ENCODE measurements at places on chromosomes 7 and 10. TPM values are rescaled to one million over a fixed set of nuclear protein-coding genes. Genes with fewer than 3 reads are reported as not detected.

SLIT1 gene
- total RNA-seq: not detected

SMO gene
- 8.0 TPM for total RNA-seq

CRYGN gene
- total RNA-seq: not detected

TIMM23 gene
- 70.1 TPM for total RNA-seq

SRPK2 gene
- 48.2 TPM for total RNA-seq

TMEM176B gene
- not detected for total RNA-seq

ANKRD22 gene
- total RNA-seq: 9.2 TPM

NXPH1 gene
- total RNA-seq: not detected

GPR26 gene
- not detected for total RNA-seq

TMEM196 gene
- total RNA-seq: not detected

AKR1C1 gene
- total RNA-seq: 152 TPM

CPXM2 gene
- 0.48 TPM for total RNA-seq

UCN3 gene
- total RNA-seq: not detected

CH25H gene
- not detected for total RNA-seq

NPTX2 gene
- total RNA-seq: not detected

CYP3A7 gene
- total RNA-seq: not detected

AS3MT gene
- 4.9 TPM for total RNA-seq

PPP1R17 gene
- not detected for total RNA-seq

FRMD4A gene
- 2.3 TPM for total RNA-seq

UFSP1 gene
- total RNA-seq: 8.3 TPM

CASTOR2 gene
- total RNA-seq: 2.7 TPM

CFAP46 gene
- total RNA-seq: not detected

SLC16A9 gene
- 2.7 TPM for total RNA-seq

ACTL6B gene
- not detected for total RNA-seq

CCDC3 gene
- 0.96 TPM for total RNA-seq

SUN3 gene
- not detected for total RNA-seq

ASZ1 gene
- not detected for total RNA-seq

PROSER2 gene
- total RNA-seq: 39.5 TPM

PYROXD2 gene
- 17.1 TPM for total RNA-seq

HOXA13 gene
- total RNA-seq: not detected

CHAT gene
- total RNA-seq: not detected

C10orf67 gene
- not detected for total RNA-seq

FAM25G gene
- not detected for total RNA-seq

GNAI1 gene
- total RNA-seq: 100.0 TPM

OPN4 gene
- not detected for total RNA-seq

AQP1 gene
- 5.3 TPM for total RNA-seq

FAM25A gene
- 10.8 TPM for total RNA-seq

WEE2 gene
- total RNA-seq: not detected

CRHR2 gene
- total RNA-seq: not detected

FAM3C gene
- total RNA-seq: 44.3 TPM

NODAL gene
- total RNA-seq: not detected

STAM gene
- 28.9 TPM for total RNA-seq
